ENCODE measurements at places on chromosomes 13 and 19.

DNA sequence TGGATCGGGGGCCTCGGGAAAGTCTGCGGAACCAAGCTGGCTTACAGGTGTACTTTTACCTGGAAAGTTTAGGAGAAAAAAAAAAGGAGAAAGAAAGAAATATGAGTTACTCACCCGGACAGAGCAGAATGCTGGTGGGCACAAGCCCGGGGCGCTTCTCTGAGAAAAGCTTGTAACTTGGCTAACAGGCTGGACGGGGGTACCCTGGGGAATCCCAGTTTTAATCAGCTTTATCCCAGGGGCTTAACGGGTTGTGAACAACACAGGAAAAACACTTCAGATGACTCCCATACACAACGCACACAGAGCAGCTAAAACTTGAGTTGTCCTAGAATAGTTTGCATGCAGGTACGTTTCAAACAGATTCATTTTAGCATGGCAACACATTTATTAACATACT lies 37.3 kb downstream of the KLF2 start:
- no peak for DNase-seq

DNA sequence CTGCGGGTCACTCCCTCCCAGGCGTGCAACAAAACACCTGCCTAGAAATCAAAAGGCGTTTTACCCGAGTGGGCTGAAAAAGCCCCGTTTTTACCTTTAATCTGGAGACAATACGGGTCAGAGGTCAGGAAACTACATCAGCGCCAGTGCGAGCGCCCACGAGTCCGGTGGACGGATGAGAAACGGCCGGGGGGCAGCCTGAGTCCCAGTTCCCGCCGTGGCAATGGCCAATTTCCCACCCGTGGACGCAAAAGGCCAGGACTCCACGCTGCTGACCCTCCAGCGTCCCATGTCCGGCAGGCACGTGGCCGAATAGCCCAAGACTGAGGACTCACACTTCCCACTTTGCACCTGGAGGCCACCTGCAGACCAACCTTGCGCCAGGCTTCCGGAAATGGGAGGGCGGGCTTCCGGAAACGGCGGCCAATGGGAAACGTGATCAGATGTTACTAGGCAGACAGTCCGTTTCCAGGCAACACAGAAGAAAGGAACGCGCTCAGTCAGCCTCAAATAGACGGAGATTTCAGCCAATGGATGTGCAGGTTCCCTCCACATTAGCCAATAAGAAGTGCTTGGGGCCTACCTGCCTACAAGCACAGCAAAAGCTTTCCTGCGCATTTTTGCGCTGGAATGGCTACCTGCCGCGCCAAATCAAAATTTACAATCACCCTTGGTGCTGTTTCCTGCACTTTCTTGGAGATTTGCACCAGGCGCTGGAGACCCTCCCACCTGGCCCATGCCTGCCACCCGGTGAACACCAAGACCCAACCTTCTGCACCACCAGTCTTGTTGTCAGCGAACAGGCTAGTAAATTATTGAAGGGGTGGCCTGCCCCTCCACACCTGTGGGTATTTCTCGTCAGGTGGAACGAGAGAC lies 47.4 kb downstream of the ZFP14 start:
- DNase-seq: peak; percentile 55

DNA sequence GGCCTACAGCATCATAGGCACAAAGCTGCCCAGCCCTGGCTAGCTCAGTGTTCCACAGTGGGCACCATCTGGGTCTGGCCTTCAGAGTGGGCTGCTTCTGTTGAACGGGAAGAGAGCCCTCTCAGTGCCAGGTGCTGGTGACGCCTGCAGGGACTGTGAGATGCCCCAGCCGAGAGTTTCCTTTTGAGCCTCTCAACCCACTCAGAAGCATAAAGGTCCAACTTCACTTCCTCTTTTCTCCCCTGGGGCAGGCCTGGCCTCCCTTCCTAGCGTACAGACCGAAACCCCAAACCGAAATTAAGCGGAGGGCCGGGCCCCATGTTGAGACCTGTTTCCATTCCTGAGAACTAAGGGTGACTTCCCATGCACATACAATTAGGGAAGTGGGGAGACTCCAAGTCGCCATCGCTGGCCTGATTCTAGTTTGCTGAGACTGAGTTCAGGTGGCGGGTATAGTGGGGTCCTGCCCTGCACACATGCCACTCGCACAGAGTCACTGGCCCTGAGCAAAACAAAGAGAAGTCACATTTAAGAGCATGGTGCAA lies 6.9 kb downstream of the RAB8A start:
- DNase-seq: peak; percentile 73

- no peak for DNase-seq
These were observed 520.1 kb downstream of the SUCLA2 start for GRCh38 chr13:47480951-47481350.

DNA sequence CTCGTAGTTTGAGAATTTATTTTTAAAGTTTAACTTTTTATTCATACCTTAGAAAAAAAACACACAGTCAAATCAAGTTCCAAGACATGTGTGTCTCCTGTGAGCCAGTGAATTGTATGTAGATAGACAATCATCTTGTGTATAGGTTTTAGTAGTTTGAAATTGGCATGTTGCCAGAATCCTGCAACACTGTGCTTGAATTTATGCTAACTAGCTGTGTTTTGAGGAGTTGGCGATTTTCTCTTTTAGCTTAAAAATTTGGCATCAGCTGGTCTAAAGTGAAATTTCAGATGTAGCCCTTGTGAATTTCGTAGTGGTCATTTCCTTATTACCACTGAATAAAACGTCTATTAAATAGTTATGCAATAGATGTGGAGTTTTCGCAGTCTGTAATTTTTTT lies 213.2 kb downstream of the ATP8A2 start:
- DNase-seq: no peak
